Activated CD8-positive, alpha-beta memory T cell treated with anti-CD3 and anti-CD28 coated beads for 1 hour (primary cell): ENCODE measurements at places on chromosomes 2 and 18.

- DNase-seq, result no peak
These were observed 127.9 kb upstream of the SH3BP4 start for GRCh38 chr2:234823877-234824376.

DNA sequence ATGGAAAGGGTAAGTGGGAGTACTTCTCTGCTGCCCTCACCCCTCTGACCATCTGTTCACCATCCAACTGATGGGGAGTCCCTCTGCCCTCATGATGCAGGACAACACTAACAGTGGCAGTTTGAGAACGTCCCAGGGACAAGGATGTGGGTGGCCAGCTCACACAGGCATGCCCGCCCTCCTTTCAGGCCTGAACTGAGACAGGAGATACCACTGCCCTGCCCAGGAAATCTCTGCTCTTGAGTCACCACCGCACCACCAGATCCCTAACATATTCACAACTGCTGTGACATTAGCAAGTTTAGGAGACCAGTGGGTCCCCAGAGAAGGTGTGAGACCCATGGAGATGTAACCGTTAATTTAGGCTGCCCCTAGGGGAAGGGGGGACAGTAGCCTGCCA, 66.2 kb downstream of the TRAPPC8 start:
- no peak for DNase-seq

DNA sequence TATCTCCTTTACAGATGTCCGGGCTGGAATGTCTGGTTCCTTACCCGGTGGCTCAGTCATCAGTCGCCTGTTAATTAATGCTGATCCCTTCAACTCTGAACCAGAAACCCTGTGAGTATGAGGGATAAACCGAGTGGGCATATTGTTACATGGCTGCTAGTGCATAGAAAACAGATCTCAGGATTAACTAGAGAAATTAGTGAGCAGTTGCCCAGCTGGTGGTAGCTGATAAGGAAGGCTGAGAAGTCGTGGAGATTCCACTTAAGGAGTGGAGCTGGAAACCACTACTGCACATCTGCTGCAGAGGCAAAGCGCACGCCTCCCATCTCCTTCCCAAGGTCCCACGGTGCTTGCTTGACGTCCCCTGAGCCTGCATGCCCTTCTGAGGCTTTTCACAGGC, 97.7 kb downstream of the DGKD start:
- DNase-seq, result no peak

DNA sequence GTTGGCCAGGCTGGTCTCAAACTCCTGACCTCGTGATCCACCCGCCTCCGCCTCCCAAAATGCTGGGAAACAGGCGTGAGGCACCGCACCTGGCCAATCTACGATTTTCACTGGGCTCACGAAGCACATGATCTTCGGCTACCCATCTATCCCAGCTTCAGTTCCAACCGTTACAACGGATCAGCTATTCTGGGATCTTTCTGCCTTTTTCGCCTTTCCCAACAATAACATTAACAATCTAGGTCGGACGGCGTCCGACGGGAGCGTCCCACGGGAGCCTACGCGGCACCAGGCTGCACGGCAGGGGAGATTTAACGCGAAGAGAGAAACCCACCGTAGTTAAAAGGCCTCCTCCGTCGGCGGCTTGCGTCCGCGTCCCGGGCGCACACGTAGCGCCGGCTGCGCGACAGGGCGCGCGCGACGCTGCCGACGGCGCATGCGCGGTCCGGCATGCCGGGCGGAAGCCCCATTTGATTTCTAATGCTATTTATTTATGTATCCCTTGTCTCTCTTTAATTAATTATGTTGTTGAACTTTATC, at the start of gene MSL3B:
Gene MSL3B (minus strand): TSS at position 394 of the 540 bp plus-strand sequence.
- no peak for DNase-seq

GRCh38 chr18:58359620-58360019, 269.3 kb downstream of the ALPK2 start:
- no peak for DNase-seq

GRCh38 chr2:238847841-238848690, at the start of gene TWIST2:
TWIST2 (plus strand) TSS chr2:238848085; CDS start chr2:238848216, 131 bp downstream.
- DNase-seq, result no peak

DNA sequence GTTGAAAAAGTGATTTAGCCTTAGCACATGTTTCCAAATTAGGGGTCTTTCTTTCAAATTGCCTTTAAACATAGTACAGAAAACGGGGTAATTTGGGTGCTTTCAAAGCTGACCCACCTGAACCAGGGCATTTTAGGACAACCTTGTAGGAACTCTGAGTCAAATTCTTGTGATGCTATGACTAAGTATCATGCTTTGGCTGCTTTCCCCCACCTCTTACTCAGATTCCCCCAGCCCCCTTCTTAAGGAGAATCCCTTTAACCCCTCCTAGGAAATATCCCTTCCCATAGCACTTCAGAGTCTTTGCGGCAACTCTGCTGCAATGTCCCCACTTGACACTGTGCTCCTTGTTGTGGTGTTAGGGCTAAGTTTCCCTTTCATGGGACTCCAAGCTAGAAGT, 18.6 kb upstream of the KLF7 start:
- DNase-seq, result no peak

DNA sequence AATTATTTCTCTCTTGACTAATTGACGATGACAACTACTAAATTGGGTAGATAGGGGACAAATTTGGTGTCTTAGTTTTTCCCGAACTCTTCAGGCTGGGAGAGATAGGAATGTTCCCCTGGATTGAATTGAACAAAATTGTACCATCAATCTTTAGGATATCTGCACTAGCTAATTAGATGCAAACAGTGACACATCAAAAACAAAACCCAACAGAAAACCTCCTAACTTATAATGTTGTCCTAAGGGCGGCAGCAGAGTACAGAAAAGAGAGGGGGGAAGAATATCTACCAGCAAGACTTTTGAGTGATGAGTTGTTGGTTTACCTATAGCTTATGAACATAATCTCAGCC, 342.9 kb downstream of the INSIG2 start:
- no peak for DNase-seq

- DNase-seq, result no peak
These were observed 11.6 kb downstream of the TRPM8 start for GRCh38 chr2:233928594-233929351.

DNA sequence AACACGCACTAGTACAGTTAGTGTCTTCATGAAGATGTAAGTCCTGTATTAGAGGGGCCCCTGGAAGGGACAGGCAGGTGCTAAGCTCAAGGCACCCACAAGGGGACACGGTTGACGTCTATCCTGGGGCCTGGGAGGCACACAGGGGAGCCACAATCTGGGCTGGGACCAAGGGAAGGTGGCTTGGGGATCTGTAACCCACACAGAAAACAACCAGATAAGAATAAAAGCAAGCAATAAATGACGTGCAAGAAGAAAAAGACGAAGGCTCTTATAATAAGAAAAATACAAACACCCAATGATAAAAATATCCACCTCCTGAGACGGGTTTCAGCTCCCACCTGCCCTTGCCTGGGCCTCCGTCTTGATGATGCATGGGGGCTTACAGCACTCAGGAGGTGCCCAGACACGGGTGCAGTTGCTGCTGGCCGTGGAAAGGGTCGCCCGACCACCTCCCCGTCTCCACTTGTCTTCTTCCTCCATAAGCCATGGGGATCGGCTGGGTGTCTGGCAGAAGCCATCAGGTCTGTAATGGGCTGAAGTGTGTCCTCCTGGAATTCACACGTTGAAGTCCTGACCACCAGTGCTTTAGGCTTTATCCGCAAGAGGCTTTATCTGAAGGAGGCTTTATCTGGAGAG, 73.9 kb downstream of the TWIST2 start:
- no peak for DNase-seq

DNA sequence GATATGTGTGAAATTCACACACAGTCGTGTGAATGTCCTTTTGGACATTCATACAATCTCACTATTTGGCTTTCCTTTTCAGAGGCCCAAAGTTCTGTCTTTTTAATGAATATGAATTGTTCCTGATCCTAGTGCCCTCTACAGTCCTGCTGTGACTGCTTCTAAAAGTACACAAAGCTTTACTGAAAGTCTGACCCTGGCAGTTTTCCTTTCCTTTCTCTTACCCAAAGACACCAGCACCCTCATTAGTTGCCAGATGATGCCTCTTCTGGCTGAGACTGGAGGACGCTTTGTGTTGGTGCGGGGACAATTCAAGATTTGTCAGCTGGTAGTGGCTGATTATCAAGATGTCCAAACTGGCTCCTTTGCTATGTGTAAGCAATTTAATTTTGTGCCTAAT, 81.8 kb upstream of the CDCA7 start:
- DNase-seq, result no peak

- DNase-seq, result no peak
These were observed 1367.2 kb upstream of the CELF4 start for GRCh38 chr18:38932752-38933151.

DNA sequence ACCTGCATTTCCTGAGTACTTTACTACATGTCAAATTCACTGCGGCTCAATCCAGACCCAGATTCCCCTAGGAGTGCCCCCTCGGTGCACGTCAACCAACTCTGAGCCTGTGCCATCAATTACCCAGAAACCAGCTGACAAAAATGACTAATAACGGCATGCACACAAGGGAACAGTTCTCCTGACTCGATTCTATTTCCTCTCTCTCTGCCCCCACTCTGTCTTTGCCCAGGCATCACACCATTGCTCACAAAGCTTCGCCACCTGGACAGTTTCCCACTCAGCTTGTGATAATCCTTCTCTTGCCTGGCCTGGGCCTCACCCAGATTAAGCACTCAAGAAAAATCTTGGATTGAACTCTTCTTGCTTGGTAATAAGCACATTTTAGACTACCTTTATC, 115.3 kb upstream of the NDUFV2 start:
- DNase-seq, result no peak

DNA sequence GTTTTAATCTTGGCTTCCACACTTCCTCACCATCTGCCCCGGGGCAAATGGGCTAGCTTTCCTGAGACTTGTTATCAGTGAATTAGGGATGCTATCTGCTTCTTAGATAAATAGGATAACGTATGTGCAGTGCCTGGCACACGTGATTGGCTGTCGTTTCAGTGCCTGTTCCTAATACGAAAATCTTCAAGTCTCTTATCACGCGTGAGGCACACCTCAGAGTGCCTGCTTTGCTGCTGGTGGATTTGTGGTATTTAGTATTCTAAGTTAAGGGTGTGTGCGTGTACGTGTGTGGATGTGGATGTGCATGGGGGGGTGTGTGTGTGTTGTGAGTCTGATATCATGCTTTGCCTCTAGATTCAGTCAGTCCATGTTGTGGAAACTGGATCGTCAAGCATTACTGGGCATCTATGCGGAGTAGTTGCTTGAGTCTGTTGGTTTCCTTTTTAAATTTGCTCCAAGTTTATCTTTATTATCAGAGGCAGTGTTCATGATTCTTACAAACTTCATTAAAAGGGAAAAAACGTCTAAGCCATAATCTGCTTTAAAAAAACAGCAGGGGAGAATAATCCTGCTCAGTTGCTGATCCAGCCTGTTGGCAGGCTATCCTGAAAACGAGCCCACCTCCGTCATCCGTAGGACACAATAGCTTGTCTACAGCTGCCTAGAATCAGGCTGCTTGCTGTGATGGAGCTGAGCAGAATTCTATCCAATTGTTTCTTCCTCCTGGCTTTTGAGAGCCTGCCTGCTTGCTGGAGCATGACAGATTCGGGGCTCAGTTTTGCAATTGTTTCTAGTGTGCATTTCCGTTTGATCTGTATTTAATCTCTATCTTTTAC, 6.6 kb downstream of the SH3RF3 start:
- no peak for DNase-seq

- no peak for DNase-seq
These were observed 28.2 kb upstream of the ATG16L1 start for GRCh38 chr2:233223059-233223894.

- DNase-seq, result no peak
These were observed 41.2 kb downstream of the COMMD1 start for GRCh38 chr2:61946666-61947065.
